Dorsolateral prefrontal cortex (tissue), 122 donors: ENCODE measurements at places on chromosomes 1 and 21. TPM values are rescaled to one million over a fixed set of nuclear protein-coding genes. Genes with fewer than 3 reads are reported as not detected.

The FMOD gene
- total RNA-seq: 1.4 TPM

The AJAP1 gene
- 71.9 TPM for total RNA-seq

The GUCA2B gene
- not detected for total RNA-seq

The GJA5 gene
- 1.2 TPM for total RNA-seq

The RGS18 gene
- 3.1 TPM for total RNA-seq

The OR2T29 gene
- not detected for total RNA-seq

The DDI2 gene
- 34.6 TPM for total RNA-seq
